Activated CD8-positive, alpha-beta memory T cell treated with anti-CD3 and anti-CD28 coated beads for 1 hour (primary cell): ENCODE measurements at places on chromosomes 3 and 15.
A peak's percentile ranks its signal among the peaks of the same experiment; 100 is the strongest.

- DNase-seq = no peak
Observed at GRCh38 chr3:117130222-117130621, 420.6 kb downstream of the TUSC7 start.

- DNase-seq = no peak
Observed at GRCh38 chr3:105996781-105997180, 128.0 kb upstream of the CBLB start.

- DNase-seq = no peak
Observed at GRCh38 chr15:55652359-55652758, 64.2 kb upstream of the PYGO1 start.

DNA sequence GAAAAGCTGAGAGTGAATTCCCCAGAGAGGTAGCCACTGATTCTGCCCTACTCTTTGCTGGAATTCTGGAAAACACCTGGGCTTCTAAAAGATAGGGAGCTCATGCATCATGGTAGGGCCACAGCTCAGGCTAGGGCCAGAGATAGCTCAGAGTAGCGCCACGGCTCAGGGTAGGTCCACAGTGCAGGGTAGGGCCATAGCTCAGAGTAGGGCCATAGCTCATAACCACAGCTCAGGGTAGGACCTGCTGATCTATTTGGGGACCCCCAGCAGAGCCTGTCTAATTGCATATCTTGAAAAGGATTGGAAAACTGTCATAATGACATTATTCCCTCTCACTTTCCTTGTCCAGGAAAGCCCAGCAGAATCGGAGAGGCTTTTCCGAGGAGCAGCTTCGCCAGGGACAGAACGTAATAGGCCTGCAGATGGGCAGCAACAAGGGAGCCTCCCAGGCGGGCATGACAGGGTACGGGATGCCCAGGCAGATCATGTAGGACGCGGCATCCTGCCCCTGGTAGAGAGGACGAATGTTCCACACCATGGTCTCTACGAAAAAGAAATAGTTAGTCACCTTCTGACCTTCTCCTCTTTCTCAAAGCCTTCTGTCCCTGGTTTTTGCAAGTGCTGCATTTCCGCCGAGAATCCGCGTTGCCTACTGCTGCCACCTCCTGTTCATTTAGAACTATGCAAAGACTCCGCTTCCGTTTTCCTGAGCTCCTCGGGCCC lies 14.5 kb downstream of the TAGLN3 start:
- DNase-seq = peak; percentile 10

- DNase-seq = no peak
Observed at GRCh38 chr3:140334132-140334929, 343.5 kb upstream of the TRIM42 start.

DNA sequence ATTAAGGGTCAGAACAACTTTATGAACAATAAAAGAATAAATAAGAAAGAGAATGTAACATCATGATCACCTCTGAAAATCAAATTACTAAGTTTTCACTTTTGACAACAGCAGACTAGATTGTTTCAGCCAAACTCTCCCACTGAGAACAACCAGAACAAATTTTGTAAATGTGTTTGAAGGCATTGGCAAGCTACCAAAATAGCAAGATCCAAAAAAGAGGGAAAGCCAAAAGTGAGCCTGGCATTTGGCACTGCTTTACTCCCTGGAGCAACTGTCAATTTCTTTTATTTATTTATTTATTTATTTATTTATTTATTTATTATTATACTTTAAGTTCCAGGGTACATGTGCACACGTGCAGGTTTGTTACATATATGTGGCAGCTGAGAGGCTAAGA lies 67.2 kb downstream of the CFAP44 start:
- DNase-seq = no peak

DNA sequence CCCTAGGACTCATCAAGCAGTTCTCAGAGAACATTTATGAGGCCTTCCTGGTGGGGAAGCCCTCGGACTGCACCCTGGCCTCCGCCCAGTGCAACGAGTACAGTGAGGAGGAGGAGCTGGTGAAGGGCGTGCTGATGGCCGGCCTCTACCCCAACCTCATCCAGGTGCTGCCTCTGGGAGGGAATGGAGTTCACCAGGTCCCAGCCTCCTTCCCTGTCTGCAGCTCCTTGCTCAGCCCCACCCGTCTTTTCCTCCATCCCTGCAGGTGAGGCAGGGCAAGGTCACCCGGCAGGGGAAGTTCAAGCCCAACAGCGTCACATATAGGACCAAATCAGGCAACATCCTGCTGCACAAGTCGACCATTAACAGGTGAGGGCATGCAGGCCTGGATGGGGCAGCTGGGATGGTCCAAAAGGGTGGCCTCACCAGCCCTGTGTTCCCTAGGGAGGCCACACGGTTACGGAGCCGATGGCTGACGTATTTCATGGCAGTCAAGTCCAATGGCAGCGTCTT lies 46.3 kb downstream of the DHX30 start:
- DNase-seq = no peak

GRCh38 chr3:10835406-10835805 lies 19.4 kb downstream of the SLC6A11 start:
- no peak for DNase-seq

DNA sequence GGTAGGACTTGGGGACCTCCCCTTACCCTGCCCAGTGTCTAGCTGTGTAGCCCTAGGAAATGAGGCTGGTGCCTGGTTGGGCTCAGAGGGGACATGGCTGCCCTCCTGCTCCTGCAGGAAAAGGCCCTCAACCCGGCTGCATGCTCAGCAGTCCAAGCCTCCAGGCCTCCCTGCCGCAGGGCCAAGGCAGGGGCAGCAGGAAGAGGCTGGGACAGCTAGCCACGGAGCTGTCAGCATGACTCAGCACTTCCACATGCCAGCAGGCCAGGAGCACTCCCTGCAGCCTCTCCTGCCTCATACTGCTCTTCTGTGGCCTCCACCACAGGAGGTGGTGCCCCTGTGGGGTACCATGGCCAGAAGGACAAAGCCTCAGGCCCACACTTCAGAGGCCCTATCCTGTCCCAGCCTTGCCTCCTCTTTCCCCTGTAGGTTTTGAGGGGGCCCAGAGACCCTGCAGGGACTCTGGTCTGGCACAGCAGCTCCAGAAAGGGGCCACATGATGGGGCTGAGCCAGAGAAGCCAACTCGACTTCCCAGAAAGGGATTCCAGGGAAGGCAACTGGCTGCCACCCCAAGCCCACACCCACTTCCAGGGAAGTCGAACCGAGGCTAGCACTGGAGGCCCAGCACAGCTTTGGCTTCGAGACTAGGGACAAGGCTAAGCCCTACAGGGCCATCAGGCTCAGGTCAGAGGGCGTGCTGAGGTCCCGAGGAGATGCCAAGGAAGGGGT lies 19.5 kb downstream of the TKT start:
- no peak for DNase-seq

DNA sequence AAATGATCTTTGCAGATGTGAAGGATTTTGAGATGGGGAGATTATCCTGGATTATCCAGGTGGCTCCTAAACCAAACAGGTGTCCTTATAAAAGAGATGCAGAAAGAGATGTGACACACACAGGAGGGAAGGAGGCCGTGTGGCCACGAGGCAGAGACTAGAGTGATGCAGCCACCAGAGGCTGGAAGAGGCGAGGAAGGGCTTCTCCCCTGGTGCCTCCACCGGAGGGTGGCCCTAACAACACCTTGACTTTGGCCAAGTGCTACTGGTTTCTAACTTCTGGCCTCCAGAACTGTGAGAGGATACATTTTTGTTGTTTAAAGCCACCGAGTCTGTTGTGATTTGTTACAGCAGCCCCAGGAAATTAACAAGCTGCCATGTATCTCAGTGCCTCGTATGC lies 127.1 kb downstream of the ASB7 start:
- DNase-seq = no peak

DNA sequence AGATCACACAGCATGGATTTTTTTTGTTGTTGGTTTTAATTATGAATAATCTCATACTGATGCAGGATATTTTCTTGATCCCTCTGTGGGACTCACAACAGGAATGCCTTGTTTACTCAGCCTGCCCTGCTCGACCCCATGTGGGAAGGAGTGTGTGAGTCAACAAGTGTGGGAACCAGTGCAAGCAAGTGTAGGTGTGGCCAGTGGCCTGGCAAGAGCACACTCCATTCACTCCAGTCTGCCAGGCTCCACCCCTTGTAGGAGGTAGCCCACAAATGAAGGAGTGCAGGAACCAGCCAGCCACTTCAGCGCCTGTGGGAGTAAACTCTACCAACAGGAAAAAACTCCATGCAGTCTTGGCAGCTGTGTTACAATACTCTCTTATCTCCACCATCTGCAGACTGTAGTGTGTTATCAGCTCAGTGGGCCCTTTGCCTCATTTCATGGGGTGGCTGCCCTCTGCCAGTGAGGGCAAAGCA lies 393.6 kb downstream of the OTOL1 start:
- no peak for DNase-seq

GRCh38 chr3:44584646-44585501 lies at the start of gene ZNF660:
ZNF660 (plus strand) TSS chr3:44584964; CDS start chr3:44594194, 9,230 bp downstream.
- no peak for DNase-seq

GRCh38 chr15:67674983-67675382 lies 132.5 kb downstream of the MAP2K5 start:
- no peak for DNase-seq

- DNase-seq = no peak
Observed at GRCh38 chr3:79516795-79517194, 251.0 kb downstream of the ROBO1 start.

- DNase-seq = no peak
Observed at GRCh38 chr3:141279077-141279967, 47.7 kb downstream of the PXYLP1 start.

GRCh38 chr3:51328206-51328605 lies 56.9 kb upstream of the MANF start:
- no peak for DNase-seq

DNA sequence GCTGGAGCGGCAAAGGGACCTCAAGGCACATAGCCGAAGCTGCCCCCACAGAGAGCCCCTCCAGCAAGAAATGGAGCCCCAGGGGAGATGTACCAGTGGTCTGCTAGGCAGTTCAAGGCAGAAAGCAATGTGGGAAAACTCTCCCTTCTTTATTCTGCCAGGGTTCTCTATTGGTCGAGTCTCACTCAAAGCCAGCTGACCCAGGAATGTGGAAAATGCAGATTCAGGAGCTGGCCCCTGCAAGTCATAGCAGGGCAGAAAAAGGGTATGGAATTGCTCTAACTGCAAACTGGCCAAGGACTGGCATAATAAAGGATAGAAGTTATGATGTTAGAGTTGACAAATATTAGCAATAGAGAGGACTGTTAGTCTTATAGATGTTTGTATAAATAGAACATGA lies 4.0 kb upstream of the TOPAZ1 start:
- no peak for DNase-seq

DNA sequence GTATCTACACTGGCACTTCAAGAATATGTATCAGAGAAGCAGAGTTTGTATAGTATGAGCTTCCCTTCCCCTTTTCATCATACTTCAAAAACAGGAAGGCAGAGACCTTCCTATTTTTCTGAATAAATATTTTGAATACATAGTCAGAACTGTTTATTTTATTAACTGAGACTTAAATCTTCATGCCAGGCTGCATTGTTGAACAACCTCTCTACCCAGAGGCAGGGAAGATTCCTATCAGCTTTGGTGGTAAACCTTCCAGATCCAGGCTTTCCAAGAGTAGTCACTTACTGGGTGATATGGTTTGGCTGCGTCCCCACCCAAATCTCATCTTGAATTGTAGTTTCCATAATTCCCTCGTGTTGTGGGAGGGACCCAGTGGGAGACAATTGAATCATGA lies 217.4 kb upstream of the ATP11B start:
- no peak for DNase-seq

- no peak for DNase-seq
Observed at GRCh38 chr3:32886911-32887310, 64.5 kb upstream of the CCR4 start.

- no peak for DNase-seq
Observed at GRCh38 chr15:50128266-50128665, 9.2 kb upstream of the ATP8B4 start.

GRCh38 chr15:48962662-48963523 lies 826 bp downstream of the SHC4 start:
- DNase-seq = no peak

DNA sequence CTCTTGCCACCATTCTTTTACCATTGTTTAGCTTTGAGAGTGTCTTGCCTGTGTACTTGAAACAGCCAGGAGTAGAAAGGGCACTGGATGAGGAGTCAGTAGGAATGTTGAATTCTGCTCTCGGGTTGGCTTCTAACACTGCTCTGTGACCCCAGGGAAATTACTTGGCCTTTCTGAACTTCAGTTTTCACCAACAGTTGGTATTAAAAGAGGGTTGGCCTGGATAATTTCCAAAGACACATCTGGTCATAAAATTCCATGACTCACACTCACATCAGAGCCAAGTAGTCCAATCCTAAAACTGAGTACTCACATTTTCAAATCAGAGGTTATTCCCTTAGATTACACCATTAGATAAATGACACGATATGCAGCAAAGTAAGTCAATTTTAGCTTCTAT lies 141.6 kb downstream of the ECT2 start:
- DNase-seq = no peak

GRCh38 chr15:68888419-68888818 lies 41.9 kb upstream of the SPESP1 start:
- no peak for DNase-seq

- no peak for DNase-seq
Observed at GRCh38 chr3:171498921-171499320, 38.7 kb upstream of the TNIK start.

DNA sequence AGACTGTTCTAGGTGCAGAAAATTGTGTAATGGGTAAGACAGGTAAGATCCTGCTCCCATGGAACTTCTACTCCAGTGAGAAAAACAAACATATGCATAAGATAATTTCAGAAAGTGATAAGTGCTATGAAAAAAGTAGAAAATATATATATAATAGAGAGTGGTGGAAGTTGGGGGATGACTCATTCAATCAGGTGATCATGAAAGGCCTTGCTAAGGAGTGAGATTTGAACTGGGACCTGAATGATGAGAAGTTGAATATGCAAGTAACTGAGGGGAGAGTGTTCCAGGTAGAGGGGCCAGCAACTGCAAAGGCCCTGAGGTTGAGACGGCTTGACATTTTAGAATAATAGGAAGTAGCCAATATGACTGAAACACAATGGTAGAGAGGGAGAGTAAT lies 92.3 kb upstream of the TNIK start:
- no peak for DNase-seq

- no peak for DNase-seq
Observed at GRCh38 chr15:93523481-93523880, 434.5 kb upstream of the RGMA start.

DNA sequence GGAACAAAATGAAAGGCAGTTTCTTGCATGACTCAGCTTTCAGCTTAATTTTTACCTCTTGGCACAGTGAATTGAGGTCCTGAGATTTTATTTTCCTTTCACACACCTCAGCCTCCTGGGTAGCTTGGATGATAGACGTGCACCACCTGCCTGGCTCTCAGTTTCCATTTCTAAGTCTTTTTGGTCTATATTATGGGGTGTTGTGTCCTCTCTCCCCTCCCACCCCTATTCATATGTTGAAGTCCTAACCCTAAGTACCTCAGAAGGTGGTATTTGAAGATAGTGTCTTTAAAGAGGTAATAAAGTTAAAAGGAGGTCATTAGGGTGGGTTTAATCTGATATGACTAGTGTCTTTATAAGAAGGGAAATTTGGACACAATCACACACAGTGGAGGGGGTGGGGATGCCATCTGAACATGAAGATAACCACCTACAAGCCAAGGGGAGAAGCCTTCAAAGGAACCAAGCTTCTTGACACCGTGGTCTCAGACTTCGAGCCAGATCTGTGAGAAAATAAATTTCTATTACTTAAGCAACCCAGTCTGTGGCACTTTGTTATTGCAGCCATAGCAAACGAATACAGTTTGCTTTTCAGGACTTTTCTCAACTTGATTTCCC lies 85.2 kb downstream of the STRIT1 start:
- no peak for DNase-seq

- no peak for DNase-seq
Observed at GRCh38 chr3:109784852-109785631, 447.7 kb upstream of the DPPA4 start.

GRCh38 chr3:81530180-81530939 lies 231.1 kb downstream of the GBE1 start:
- no peak for DNase-seq

- no peak for DNase-seq
Observed at GRCh38 chr3:142027735-142028134, 121.6 kb downstream of the TFDP2 start.
